ENCODE measurements at places on chromosomes 2 and 18.

DNA sequence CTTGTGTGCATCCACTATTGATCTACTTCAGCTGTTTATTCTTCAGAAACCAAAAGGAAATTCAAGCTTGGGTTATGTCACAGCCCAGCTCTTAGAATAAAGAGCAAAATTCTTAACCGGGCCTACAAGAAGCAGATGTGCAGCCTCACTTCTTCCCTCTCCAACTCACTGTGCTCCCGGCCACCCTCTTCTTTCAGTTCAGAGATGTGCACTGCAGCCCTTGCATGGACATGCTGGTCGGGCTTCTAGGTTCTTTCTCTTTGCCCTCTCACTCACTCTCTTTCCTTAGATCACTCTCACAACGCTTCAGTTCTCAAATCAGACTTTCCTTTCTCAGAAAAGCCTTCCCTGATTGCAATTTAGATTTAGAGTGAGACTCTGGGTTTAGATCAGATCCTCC, 104.1 kb downstream of the CHN1 start:
- DNase-seq = peak; percentile 22

DNA sequence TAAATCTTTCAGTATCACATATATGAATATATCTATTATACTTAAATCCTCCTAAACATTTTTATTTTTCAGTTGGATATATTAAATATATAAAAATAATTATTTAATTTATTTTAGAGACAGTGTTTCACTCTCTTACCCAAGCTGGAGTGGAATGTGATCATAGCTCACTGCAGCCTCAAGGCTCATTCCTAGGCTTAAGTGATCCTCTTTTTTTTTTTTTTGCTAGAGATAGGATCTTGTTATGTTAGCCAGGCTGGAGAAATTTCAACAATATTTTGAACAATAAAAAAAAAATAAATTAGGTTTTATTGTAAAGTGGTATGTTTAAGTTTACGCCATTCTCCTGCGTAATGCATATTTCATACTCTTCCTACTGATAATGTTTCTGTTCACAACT, 4.2 kb downstream of the SPAST start:
- DNase-seq = no peak

DNA sequence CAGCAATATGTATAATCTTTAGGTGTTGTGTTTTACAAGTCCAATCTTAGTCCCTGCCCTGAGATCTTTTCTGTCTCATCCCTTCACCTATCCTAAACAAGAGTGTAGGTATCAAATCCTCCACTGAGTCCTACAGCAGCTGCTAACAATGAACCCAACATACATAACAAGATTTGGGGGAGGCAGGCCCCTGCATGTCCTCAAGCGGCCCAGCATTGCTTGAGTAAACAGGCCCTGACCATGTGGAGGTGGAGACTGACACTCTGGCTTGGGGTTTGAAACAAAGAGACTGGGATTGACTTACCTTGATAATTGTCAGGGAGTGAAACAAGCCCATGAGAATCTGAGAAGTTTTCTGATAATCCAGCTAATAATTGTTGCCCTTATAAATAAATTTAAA, 213.4 kb downstream of the STK39 start:
- DNase-seq = no peak

DNA sequence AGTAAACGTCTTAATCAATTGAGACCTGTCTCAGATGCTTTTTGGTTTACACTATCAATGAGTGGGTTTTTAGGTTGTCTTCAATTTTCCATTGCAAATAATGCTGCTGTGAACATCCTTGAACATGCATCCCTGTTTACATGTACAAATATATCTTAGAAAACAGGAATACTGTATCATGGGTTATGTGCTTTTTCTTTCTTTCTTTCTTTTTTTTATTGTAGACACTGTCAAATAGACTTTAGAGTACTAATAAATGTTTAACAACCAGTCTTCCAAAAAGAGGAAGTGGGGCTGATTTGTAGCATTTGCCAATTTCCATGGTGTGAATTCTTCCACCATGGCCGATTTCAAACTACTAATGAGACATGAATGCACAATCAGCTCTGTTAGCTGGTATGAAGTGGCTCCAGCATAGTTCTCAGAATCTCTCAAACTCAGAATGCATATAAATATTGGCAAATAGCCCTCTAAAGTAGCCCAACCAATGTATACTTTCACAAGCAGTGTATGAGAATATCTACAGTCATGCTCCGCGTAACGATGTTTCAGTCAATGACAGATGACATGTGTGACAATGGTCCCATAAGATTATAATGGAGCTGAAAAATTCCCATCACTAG, 50.3 kb upstream of the B3GNT2 start:
- DNase-seq = no peak

- DNase-seq = no peak
These were observed 95.5 kb downstream of the RDH14 start for GRCh38 chr2:18464913-18465312.

DNA sequence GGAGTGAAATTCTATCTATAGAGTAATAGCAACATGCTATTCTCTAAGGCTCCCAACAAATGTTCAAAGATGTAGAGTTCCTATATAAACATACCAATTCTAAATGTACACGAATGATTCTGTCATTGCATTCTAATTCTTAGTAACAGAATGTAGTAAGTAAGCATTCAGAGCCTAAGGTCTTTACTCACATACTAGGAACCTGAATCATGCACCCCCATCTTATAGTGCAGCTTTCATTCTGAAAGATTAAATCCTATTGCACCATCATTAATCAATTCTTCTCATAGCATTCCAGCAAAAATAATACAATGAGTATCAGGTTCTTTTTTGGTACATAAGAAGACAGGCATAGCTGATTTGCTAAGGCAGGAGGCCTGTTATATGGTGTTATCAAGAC, 230.0 kb downstream of the NCKAP5 start:
- no peak for DNase-seq

DNA sequence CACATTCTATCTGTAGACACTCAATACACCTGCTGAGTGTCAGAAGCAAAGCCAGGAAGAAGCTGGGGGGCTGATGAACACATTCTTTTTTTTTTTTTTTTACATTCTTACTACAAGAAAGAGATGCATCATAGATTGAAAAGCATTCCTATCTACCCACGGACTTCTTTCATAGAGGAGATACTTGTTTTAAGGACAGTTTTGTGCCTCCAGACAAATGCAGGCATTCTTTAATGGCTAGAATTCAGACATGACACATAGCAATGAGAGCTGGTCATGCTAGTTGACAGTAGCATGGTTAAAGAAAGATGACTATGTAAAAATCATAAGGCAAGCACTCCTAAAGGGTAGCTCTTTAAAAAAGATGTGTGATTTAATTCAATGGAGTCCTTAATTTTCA, 110.2 kb downstream of the EPHA4 start:
- no peak for DNase-seq

GRCh38 chr2:83103613-83104012, 1355.5 kb downstream of the SUCLG1 start:
- no peak for DNase-seq

DNA sequence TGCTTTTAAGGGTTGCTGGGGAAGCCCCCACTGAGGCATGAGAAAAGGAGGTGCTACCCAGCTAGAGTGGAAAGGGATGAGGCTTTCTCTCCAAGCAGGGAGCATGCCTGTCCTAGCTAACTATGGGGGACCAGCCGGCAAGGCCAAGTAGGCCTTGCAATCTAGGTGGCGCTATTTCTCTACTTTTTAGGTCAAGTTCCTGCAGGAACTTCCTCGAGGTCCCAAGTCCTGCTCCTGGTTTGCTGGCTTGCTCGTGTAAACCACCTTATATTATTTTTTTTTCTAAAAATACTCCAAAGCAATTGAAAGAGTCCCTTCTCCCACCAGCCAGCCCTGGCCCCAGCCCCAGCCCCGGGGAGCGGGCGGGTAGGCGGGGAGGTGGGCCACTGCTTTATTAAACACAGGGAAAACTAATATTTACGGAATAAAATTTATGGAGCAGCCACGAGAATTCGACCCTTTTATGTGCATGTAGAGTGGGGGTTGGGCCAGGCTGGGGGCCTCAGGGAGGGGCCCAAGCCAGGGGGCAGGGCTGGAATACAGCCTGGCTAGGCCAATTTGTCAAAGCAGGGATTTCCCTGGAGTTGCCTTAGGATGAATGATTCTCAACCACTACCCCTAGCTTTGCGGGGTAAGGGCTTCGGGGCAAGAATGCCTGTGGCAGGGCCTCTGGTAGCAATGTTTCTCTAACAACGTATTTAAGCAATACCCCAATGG, 12.8 kb upstream of the IHH start:
- peak; percentile 18 for DNase-seq

DNA sequence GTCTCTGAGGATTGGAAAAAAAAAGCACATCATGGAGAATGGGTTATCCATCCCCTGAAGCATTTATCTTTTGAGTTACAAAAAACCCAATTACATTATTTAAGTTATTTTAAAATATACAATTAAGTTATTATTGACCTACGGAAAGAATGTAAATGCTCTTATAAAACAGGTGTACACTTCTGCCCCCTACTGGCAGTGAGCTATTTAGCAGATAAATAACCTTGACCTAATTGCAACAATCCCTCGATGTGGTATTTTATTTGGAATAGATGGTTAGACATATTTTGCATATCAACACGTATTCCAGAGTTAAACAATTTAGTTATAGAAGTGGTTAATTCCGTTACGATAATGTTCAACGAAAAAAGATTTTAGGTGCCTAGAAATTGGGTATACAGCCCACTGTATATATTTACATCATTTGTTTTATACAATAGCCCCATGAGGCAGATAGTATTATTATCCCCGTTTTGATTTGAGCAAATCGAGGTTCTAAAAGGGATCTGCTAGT, 9.1 kb upstream of the DAW1 start:
- peak; percentile 31 for DNase-seq

DNA sequence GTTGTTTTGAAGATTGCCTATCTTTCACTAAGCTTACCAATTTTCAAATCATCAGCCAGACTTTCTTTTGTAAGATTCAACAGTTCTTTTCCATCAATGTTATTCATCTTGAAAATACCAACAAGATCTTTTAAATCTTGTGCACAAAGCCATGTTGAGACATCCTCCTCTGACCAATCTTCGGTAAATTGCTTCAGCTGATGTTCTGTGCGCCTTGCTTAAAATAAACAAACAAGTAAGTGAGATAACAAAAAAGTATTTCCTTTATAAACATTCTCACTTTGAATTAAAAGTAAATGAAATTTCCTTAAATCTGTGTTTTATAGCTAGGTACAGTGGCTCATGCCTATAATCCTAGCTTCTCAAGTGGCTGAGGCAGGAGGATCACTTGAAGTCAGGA, 30.3 kb downstream of the WDSUB1 start:
- no peak for DNase-seq

GRCh38 chr18:21991886-21992285, 177.5 kb upstream of the GATA6 start:
- DNase-seq = no peak

DNA sequence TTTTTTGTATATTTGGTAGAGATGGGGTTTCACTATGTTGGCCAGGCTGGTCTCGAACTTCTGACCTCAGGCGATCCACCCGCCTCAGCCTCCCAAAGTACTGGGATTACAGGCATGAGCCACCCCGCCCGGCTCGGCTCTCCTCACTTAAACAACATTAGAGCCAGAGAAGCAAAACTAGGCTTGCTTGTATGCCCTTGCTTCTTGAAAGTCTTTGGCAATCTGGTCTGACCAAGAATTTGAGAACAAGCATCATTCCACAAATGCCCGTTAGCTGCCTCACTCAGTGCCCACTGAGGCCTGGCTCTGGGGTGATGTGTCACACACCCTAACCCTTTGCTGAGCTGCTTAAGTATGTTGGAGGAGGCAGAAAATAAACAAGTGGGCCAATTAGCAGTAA, 33.5 kb downstream of the SOWAHC start:
- DNase-seq = no peak

- peak; percentile 6 for DNase-seq
These were observed 12.5 kb downstream of the ITM2C start for GRCh38 chr2:230877116-230877758.

DNA sequence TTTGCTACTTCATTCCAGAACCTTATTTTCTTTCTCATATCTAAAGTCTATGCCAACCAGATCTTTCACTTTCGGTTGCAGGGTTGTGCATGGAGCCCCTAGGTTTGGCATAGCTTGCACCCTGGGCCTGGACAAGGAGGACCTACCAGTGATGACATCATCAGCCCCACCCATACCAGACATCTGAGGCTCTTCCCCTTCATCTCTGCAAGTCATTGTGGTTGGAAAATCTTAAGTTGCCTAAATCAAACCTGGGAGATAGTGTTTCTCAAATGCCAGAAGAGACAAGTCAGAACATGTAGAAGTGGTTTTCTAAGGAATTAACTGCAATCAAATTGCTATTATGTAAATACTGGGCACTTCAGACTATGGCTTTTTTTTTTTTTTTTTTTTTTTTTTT, 363.3 kb downstream of the ZNF516 start:
- DNase-seq = no peak

- no peak for DNase-seq
These were observed 214.1 kb upstream of the SESTD1 start for GRCh38 chr2:179478771-179479170.

- no peak for DNase-seq
These were observed 26.2 kb downstream of the KLF7 start for GRCh38 chr2:207139552-207139951.

DNA sequence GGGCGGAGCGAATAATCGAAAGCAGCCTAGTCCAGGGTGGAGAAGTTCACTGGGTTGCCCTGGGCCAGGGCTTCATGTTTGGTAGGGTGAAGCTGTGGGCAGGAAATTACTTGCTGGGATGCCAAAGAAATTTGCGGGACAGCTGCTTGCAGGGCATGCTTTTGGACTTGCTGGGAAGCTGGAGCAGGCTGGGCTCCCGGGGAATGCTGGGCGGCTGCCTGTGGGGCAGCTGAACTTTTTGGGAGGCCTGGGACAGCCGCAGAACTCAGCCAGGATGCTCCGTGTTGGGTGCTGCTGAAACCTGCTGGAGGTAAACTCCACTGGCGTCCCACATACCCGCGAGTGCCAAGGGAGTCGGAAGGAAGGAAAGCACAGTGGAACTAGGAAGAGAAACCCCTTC, 31.9 kb downstream of the ASB1 start:
- no peak for DNase-seq

- DNase-seq = no peak
These were observed 223.9 kb downstream of the MYT1L start for GRCh38 chr2:2107141-2107540.

- no peak for DNase-seq
These were observed 424.4 kb upstream of the NETO1 start for GRCh38 chr18:73292156-73292555.

DNA sequence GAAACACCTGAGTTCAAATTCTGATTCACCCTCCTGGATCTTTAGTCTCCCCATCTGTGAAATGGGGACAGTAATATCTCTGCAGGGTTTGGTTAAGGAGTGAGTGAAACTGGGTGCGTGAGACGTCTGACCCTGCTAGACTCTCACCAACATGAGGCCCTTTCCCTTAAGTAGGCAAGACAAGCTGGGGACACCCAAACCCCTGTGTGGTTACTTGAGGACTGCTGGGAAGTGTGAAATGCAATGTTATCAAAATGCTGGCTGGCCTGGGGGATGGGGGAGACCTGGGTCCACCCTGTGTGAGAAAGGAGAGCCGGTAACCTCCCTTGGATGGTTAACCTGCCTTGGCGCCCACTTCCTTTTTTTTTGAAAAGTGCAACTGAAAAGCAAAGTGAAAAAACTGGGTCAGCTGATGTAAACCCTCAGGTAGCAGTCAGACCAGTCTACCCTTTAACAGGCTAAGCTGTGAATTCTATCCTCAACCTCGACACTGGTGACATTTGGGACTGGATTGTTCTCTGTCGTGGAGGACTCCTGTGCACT, 82.3 kb downstream of the INPP5D start:
- DNase-seq = peak; percentile 50

- DNase-seq = no peak
These were observed 290.3 kb upstream of the CCDC68 start for GRCh38 chr18:55249550-55249949.

GRCh38 chr18:28109781-28110560, 67.0 kb downstream of the CDH2 start:
- DNase-seq = no peak

Data from activated CD4-positive, alpha-beta T cell treated with anti-CD3 and anti-CD28 coated beads, Interleukin-2, amount 10 ng/mL, durations not matched to agents 7 days and 5 days (primary cell).